Urinary bladder (tissue), 4 donors: ENCODE measurements at places on chromosomes 11 and 22. TPM values are rescaled to one million over a fixed set of nuclear protein-coding genes. Genes with fewer than 3 reads are reported as not detected.

OR4C45 gene
- total RNA-seq: not detected

SBF1 gene
- total RNA-seq: 28.3 TPM

KCTD14 gene
- total RNA-seq: 2.3 TPM

SERPING1 gene
- 53.6 TPM for total RNA-seq

MS4A3 gene
- 0.69 TPM for total RNA-seq

APOL4 gene
- 33.9 TPM for total RNA-seq

SHANK3 gene
- total RNA-seq: 8.1 TPM

GUCD1 gene
- 61.3 TPM for total RNA-seq

DMC1 gene
- 6.9 TPM for total RNA-seq

INPP5J gene
- total RNA-seq: 0.32 TPM

GRCh38 chr11:503179-503981 is 3.7 kb downstream of the RNH1 start:
- DNase-seq: no peak

DNA sequence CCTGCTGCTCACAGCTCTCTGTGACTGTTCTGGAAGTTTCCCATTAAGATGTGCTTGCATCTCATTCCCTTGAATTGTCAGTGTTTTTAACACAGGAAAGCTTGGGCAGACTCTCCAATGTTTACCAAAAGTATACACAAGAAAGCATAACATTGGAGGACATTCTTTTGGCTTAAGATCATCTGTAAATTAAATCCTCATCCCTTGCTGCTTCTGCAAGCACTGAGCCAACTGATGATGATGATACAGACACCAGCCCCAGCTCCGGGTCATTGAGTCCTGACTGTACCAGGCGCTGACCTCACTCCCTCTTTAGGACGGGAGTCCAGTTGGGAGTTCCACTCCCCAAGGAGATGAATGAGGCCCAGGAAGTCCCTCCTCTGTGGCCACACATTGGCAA is 23.8 kb downstream of the CD82 start:
- no peak for DNase-seq

DNA sequence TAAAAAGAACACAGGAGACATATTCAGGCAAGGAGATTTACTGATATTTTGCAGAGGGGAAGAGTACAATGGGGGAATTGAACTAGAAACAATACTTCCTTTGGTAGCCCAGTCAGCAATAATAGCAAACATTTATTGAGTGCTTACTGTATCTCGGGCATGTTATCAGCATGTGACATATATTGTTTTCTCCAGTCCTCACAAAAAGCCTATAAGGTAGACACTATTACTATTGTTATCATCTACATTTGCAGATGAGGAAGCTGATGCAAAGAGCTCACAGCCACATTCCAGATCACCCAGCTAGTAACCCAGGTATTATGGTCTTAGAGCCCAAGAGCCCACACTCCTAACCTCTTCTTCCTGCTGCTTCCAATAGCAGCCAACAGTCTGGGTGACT is 27.9 kb downstream of the NAV2 start:
- no peak for DNase-seq

DNA sequence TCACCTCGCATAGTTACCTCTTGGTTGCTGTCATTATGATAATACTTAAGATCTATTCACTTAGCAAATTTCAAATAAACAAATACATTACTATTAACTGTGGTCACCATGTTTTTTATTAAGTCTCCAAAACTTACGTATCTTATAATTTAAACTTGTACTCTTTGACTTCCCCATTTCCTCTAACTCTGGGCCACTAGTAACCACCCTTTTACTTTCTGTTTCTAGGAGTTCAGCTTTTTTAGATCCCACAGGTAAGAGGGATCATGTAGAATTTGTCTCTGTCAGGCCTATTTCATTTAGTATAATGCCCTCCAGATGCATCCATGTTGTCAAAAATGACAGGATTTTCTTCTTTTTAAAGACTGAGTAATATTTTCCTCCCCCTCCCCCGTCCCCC is 212.4 kb upstream of the C11orf87 start:
- no peak for DNase-seq

DNA sequence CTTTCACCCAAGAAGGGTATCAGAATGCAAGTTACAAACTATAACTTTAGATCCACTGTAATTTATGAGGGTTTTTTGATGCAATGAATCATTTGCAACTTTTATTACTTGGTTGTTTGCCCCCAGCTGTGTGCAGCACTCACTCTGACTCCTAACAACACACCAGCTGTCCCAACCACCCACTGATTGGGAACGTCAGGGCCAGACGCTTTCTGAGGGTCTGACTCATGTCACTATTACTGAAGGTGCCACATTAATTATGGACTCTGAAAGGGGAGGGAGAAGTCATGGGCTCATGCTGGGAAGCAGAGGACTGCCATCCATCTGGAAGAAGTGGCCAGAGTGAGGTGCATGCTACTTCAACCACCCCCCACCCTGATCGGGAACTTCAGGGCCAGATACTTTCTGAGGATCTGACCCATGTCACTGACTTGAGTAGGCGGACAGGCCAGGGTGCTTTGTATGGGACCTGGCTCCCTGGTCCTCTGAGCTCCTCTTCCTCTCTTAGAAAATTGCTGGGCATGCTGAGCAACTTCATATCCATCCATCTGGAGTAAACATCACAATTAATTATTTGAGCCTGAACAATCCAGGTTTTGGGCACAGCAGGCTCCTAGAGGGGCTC is 44.9 kb upstream of the DRD2 start:
- no peak for DNase-seq

DNA sequence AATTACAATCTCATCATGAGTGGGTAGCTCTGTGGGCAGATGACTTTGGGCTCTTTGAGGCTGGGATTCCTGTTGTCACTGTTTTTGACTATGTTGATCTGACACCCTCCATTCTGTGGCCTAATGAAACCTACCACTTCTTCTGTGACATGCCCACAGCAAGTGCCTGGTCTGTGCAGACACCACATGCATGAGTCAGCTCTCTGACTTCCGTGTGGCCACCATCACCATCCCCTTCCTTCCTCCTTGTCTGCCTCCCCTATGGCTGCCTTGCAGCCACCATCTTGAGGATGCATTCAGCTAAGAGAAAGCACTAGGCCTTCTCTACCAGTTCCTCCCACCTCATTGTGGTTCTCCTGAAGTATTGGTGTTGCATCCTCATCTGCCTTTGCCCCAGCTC is 15.3 kb upstream of the OR10V1 start:
- DNase-seq: no peak

- no peak for DNase-seq
These were observed 11.3 kb downstream of the FJX1 start for GRCh38 chr11:35629511-35629910.

DNA sequence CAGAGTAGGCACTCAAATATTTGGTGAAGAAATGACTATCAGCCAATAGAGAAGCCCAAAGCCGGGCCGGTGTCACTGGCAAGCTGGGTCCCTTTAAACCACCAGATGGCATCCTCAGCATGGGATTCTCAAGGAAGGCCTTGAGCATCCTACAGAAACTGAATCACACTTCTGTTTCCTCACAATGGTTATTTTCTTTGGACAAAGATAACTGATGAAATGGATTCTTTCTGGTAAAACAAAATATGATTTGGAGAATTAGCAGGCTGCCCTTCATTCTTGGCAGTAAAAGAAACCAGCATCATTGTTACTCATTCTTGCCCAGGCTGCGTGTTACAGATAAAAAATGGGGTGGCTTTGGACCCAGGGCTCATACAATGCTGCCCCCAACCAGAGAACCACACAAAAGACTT is 30.3 kb upstream of the ASPHD2 start:
- DNase-seq: no peak

DNA sequence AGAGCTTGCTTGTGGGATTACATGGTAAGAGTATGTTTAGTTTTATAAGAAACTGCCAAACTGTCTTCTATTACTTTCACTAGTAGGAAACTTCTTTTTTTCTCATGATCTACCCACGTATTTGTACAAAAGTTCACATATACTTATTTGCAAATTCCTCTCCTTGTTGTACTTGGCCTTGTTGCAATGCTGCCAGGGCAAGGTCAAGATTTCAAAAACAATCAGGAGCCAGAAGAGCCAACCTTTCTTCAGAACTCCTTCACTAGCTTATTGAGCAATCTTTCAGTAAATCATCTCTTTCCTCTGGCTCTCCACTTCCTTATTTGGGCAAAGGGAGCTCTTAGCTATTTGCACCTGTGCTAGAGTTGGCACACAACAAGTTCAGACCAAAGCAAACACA is 9.7 kb downstream of the SRSF8 start:
- no peak for DNase-seq

DNA sequence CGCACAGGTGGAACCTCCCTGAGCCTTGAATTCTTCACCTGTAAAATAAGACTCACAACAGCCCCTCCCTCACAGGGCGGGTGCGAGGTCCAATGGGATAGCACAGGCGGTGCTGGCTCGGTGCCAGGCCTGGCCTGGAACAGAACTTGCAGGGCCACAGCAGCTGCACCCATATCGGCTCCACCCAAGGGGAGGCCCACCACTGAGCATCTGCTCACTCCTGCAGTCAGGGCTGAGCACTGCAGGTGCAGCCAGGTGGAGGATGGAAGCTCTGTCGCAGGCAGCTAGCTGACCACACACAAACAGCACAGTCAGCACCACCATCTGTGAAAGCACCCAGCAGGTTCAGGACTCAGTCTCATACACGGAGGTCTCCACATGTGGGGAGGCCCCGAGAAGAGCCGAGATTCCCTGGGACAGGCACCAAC is 19.6 kb downstream of the VPS37C start:
- DNase-seq: no peak

GRCh38 chr11:22976146-22976545 is 115.9 kb upstream of the CCDC179 start:
- no peak for DNase-seq

- DNase-seq: no peak
These were observed 84.8 kb downstream of the ADAMTS15 start for GRCh38 chr11:130533113-130533798.

DNA sequence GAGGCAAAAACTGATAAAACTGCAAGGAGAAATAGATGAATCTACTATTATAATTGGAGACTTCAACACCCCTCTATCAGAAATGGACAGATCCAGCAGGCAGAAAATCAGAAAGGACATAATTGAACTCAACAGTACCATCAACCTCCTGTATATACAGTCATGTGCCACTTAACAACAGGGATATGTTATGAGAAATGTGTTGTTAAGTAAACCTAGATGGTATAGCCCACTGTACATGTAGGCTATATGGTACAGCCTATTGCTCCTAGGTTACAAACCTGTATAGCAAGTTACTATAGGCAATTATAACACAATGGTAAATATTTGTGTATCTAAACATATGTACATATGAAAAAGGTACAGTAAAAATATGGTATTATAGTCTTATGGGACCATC is 66.8 kb upstream of the PHF21A start:
- no peak for DNase-seq

DNA sequence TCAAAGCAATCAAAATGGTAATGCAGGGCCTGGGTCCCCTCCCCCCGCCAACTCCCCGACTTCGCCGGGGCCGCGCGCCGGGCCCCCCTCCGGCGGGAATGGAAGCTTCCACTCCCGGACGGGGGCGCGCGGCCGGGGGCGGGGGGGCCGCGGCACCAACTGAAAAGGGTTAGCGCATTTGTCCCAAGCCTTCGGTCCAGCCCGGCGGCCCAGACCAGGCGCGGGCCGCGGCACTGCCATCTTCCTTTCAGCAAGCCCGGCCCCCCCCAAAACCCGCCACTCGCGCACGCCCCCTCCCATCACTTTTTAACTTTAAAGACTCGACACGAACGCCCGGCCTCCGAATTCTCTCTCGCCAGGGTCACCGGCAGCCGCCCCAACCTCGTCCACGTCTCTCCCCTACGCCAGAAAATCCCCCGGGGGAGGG is 2.8 kb downstream of the PHF21B start:
- no peak for DNase-seq

DNA sequence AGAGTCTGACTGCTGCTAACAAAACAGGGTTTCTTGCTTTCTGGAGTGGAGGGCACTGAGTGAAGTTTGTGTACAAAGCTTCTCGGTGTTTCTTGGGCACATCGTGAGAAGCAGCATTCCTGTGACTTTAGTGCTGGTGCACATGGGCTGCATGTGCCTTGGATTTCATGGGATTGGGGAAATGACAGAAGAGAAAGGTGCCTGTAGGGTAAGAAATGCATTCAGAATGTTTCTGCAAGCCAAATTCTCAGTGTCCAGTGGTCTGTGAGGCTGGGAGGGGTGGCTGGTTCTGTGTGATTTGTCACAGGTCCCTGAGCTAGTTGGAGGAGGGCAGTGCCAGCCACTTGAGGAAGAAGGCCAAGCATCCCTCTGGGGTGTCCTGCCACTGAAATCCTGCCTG is 404.2 kb upstream of the NARS2 start:
- DNase-seq: no peak

DNA sequence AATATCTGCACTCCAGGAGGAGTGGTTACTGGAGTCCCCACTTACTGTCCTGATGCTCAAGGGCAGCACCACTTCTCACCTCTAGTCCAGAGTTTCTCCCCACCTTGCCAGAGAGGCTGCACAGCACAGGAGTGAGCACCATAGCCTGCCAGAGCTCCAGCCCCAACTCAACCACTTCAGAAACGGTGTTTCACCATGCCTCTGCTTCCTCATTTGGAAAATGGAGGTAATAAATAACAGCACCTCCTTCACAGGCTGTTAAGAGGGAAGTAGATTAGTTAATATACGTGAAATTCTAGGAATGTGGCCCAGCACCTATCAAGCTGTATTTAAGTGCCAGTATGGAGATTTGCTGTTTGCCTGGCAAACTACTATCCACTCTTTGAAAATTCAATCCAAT is 63.0 kb downstream of the GALNT18 start:
- DNase-seq: no peak

GRCh38 chr11:94694309-94695060 is 73.7 kb upstream of the AMOTL1 start:
- no peak for DNase-seq

- DNase-seq: no peak
These were observed at the start of gene PHF21B for GRCh38 chr22:45009606-45010531. Gene PHF21B, minus strand, starts transcription at chr22:45010005. Its CDS starts 456 bp downstream, at chr22:45009549.

DNA sequence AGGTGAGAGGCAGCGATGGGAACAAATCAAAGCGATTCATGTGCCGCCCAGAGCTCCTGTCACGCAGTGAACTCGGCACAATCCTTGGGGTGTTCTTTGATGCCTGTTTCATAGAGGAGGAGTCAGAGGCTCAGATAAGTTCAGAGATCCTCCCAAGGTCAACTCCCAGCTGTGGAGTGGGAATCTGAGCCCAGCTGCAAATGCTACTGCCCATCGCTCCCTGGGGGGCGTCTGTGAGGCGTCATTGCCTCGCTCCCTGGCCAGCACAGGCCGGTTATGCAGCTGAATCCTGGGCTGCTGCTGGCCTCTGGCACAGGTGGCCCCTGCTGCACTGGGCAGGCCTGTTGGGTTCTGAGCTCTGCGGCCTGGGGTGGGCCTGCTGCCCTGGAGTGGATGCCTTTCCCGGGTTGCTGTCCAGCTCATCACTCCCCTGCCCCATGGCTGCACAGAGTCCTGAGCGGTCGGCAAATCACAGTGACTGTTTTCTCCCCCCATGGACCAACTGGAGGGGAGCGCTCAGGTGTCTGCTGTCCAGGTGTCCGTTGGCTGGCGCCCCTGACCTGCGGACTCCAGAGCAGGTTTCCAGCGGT is 36.3 kb upstream of the SHISAL1 start:
- no peak for DNase-seq

- DNase-seq: no peak
These were observed 25.7 kb downstream of the TMEM225 start for GRCh38 chr11:123859731-123860130.

- no peak for DNase-seq
These were observed 9.0 kb downstream of the INCENP start for GRCh38 chr11:62132689-62133293.
